Activated CD4-positive, alpha-beta T cell treated with anti-CD3 and anti-CD28 coated beads, Interleukin-2, amount 10 ng/mL, durations not matched to agents 24 days and 14 days (primary cell): ENCODE measurements at places on chromosomes 4 and X.

GRCh38 chr4:102623622-102624021 is 122.5 kb downstream of the NFKB1 start:
- peak; percentile 53 for DNase-seq

- DNase-seq, result no peak
These were observed 326.1 kb downstream of the SH3BGRL start for GRCh38 chrX:81527881-81528440.

- DNase-seq, result no peak
These were observed 446.9 kb downstream of the GRXCR1 start for GRCh38 chr4:43339435-43339834.

GRCh38 chr4:52676536-52676935 is 17.4 kb upstream of the USP46 start:
- no peak for DNase-seq

- DNase-seq, result no peak
These were observed 2.4 kb downstream of the MID1 start for GRCh38 chrX:10617999-10618351.

GRCh38 chr4:14659286-14659685 is 343.0 kb upstream of the CPEB2 start:
- DNase-seq, result no peak

- no peak for DNase-seq
These were observed 368.6 kb downstream of the HNRNPD start for GRCh38 chr4:82005158-82005557.

DNA sequence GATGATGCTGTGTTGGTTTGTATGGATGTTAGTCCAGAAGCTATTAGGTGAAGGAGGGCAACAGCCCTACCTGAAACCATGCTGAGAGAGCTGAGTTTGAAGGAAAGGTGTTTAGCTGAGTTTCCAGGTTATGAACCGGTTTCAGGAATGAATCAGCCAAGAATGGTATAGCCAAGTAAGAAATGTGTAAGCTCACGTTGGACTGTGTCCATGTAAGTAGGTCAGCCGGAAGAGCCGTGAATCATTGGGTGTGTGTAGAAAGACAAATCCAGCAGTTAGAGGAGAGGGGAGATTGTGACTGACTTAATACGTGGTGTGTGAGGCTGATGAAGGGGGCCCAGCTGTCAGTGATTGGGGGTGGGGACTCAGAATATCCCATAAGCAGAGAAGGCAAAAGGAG is 77.2 kb upstream of the SPIN4 start:
- DNase-seq, result no peak

- no peak for DNase-seq
These were observed 20.0 kb downstream of the SH3KBP1 start for GRCh38 chrX:19867411-19867732.

DNA sequence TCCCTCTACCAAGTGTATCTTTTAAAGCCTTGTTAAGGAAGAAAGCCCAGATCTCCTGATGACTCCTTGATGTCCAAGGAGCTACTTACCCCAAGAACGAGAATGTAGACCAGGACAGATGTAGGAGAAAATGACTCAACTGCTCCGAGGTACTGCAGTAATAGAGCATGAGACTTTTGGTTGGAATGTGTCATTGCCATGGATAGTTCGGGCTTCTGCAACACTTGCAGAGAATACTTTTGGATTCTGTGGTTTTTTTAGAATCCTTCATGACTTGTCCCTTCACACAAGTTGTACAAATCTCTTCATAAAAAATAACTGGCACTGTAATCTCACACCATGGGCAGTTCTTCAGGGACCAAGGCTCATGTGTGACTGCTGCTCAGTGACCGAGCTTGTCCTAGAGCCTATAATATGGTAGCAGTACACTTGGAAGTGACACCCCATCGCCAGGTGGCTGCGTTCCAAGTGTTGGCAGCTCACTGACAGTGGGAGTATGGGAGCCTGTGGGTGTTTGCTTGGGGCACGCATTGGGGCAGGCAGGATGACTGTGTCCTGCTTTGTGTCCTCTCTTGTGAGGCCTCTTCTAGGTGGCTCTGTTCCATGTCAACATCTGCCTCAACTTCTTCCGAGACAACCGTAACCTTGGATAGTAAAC is 87.9 kb upstream of the WDR1 start:
- peak; percentile 32 for DNase-seq

GRCh38 chr4:86670298-86670697 is 76.2 kb downstream of the PTPN13 start:
- no peak for DNase-seq

- DNase-seq, result no peak
These were observed 56.8 kb downstream of the CD99L2 start for GRCh38 chrX:150841456-150842197.

GRCh38 chr4:24808261-24808660 is 12.9 kb downstream of the SOD3 start:
- DNase-seq, result no peak

DNA sequence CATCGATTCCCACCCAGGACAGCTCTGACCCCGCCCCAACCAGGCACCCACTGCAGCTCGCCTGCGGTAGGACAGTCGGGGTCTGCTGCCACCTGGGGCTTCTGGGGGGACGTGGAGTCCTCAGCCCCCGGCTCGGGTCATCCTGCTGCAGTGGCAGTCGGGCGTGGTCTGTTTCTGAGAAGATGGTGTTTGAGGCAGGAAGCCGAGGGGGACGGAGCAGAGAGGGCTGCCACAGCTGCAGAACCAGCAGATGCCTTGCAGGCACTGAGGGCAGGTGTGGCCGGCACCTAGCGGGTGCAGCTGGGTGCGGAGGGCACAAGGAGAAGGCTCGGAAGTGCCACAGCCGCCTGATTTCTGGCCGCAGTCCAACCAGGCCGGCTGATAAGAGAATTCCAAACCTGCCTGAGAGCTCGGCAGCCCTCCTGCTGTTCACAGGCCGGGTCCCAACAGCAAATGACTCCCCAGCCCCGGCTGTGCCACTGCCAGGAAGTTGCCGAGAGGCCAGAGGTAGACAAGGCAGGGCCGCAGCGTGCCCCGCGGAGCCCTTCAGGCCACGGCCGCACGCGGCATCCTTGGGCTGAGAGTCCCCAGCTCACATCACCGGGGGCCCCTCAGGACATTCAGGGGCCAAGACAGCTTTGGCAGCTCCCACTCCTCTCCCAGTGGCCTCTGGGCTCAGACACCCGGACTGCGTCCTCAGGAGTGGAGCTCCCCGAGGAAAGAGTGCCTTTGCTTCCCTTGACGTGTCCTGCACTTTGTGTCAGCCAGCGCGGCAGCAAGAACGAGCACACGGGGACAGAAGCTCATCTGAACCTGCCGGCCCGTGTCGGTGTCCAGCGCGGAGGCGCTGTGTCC is 9.4 kb upstream of the CPLX1 start:
- DNase-seq, result no peak

DNA sequence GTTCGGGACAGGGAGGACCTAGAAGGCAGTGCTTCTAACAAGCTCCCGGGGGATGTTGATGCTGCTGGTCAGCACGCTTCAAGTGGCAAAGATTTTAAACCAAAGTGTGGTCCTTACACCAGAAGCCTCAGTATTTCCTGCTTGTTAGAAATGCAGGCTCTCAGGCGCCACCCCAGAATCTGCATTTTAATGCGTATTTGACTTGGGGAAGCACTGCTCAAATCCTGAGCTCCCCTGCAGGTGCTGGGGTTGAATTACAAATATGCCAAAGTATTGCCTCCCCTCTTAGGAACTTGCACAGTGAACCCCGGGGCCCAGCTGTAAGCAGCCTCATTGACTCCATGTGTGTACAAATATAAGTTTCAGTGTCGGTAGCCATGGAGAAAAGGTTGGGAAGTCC is 70.8 kb upstream of the RAI2 start:
- no peak for DNase-seq

GRCh38 chrX:20681683-20682082 is 415.0 kb upstream of the RPS6KA3 start:
- no peak for DNase-seq

DNA sequence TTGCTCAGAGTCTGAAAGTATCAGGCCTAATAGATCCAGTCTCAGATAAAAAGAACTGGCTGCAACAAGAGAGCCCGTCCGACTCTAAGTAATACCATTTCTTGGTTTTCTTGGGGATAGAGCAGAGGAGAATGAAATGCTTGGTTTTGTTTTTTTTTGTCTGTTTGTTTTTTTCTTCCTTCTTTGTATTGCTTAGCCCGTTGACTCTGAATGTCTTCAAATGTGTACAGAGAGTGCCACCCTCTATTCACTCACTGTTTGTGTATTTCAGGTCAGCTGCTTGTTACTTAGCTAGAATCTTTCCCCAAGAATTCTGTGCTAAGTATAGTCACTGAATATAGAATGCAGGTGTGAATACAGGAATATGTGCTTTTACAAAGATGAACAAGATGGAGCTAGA is 5.7 kb upstream of the TMEM156 start:
- DNase-seq, result no peak

DNA sequence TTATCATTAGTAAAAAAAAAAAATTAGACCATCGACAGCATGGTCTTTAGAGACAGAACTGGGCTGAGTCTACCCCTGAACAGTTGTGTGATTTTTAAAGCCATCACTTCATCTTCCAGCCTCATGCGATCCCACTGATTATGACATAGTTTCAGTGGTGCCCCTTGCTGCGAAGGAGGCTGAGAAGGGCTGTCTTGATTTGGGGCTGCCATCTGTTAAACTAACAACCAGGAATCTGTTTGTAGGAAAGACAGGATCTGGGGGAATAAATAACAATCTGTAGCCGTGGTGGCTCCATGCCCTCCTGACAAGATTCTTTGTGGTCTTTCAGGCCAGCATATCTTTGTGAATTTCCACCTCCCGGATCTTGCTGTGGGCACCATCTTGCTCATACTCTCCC is 17.1 kb downstream of the SLC34A2 start:
- DNase-seq, result no peak

DNA sequence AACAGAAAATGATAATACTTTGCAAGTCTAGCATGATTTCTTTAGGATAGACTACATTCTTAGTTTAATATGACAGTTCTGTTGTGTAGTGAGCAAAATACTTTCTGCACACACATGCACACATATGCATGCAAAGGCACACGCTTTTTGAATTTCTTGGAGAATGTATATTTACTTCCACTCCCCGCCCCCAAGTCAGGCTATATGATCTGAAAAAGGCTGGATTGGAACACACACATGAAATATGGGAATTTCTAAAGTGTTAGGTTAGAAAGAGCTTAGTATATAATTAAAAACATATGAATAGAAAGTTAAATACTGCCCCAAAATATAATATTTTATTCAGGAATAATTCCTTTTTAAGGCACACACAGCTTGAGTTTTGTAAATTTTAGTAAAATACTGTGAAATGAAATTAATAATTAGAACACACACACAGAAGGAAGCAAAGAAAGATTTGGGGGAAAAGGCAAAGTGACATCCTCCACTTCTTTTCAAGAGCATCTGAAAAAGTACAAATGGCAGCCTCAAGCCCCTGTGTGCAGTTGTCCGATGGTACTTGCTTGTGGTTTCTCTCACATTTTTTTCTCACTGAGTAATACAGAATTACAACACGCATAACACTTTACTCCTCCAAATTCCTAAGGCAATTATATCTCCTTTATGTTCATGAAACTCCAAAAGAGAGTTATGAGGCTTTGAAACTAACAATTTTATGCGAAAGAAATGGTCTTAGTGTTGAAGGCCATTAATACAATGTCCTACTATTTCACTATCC is 228.9 kb upstream of the ETNPPL start:
- no peak for DNase-seq

GRCh38 chr4:75030649-75031235 is 97.8 kb downstream of the PARM1 start:
- DNase-seq, result no peak

DNA sequence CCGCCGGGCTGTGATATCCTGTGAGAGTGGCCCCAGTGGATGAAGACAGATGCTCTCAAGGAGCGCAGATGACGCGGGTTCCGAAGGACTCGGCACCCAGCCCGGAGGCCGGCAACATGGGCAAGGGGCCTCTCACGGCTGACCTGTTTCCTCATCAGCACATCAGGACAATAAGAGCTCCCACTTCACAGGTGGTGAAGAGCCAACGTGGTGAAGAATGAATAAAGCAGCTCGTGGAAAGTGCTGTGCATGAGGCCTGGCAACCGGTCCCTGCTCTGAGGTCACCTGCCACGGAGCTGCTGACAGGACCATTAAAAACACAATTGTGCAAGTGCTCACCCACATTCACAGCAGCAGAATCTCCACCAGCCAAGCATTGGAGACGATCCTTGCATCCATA is 22.9 kb downstream of the ABLIM2 start:
- no peak for DNase-seq

DNA sequence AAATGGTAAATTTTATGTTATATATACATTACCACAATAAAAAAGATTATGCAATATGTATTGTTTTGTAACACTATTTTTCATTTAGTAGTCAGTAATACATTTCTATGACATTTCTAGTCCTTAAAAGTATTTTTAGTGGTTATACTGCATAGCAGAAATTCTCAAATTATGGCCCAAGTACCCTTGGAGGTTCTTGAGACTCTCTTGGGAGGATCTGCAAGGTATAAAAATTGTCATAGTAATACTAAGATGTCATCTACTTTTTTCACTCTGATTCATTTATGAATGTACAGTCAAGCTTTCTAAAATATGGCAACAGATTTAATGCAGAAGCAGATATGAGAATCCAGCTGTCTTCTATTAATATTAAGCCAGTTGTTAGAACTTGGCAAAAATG is 138.6 kb upstream of the NAP1L5 start:
- no peak for DNase-seq

DNA sequence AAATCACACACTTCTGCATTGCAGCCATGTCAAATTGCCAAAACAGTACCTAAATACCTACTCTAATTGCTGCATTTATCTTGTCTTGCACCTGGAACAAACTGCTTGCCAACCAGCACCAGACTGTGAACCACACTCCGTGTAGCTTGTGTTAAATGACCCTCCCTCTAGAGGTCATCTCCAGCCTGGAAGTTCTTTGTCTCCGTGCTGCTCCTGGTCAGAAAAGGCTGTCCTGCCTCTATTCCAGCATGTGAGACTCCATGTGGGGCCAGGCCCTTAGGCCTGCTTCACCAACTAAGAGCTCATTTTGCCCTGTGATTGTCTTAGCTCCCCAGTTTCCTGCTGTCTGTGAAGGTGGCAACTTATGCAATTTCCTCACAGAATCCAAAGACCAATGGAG is 28.3 kb downstream of the CNGA2 start:
- no peak for DNase-seq

DNA sequence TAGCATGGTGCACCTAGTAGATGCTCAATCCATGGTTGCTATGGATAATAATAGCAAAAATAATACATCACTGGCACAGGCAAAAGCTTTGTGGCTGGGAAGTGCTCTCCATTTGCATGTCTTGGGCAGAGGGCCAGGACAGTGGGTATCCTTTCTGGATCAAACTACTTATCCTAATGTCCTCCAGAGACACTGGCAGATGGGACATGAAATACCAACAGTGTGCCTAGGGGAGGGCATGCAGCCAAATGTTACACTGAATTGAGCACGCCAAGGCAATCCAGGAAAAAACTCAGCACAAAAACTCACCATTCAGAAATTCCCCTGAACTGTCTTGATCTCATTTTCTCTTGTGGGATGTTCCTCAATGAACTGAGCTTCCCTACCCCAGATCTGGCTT is 98.6 kb upstream of the SCML1 start:
- no peak for DNase-seq

DNA sequence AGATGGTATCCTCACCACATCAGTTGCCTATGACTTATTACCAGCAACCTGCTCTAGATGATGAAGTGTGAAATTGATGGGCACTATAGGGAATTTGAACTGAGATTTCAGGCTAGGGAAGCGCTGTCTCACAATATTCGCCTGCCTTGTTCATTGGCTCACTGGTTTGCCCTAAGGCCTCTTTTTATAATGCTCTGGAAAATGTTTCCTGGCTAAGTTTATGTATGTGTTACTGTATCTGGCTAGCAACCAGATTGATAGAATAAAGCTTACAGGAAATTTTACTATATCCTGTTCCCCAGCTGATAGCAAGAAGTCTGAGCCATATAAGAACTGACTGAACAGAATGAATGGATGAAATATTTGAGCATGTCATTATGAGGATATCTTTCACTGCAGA is 71.6 kb downstream of the GSTCD start:
- DNase-seq, result no peak
